ENCODE measurements at places on chromosomes 7 and 10.

DNA sequence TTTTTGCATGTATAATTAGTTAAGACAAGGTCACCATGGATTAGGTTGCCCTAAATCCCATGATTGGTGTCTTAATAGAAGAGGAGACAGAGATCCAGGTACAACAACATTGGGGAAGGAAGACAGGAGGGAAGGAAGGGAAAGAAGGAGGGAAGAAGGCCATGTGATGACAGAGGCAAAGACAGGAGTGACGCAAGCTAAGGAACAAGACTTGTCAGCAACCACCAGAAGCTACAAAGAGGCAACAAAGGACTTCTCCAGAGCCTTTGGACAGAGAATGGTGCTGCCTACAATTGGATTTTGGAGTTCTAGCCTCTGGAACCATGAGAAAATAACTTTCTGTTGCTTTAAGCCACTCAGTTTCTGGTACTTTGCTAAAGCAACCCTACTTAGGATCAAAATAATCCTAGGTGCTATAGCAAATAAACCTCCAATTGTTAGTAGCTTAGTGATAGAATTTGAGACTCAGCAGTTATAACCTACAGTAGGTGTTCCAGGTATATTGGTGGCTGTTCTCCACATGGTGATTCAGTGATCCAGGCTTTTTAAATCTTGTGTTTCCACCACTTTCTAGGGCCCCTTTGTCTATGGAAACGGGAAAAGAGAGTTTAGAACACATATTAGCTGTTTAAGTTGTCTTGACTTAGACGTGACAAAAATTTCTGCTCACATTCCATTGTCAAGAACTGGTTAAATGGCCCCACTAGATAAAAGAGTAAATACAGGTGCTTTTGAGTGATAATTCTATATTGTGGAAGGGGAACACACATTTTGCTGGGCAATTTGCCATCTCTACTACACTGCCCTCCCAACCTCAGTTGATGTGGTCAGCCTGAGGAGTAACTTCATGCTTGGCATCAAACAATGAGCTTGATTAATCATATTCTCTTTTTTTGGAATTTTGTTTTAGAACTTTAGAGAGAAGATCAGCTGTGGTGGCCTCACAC, 70.5 kb upstream of the SP4 start:
- no peak for DNase-seq

- no peak for DNase-seq
These were observed 1.3 kb upstream of the CCDC136 start for GRCh38 chr7:128790315-128791041.

GRCh38 chr7:38833329-38833728, 75.7 kb downstream of the VPS41 start:
- no peak for DNase-seq

DNA sequence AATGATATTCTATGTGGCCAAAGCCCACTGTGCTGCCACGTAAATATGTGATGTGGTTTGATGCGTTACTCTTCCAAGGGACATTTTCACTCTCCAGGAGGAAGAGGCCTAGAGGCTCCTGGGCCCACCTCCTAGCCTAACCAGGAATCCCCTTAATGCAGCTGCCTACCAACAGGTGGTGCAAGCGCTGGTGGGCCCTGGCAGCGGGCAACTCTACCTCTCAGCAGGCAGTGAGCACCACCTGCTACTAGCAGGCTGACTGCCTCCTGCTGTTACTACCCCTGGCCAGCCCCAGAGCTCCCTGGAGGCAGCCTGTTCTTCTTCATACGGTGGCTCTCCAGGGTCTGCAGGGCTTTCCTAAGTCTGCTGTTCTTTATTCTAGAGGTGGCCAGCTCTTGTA, 62.8 kb downstream of the CDH23 start:
- DNase-seq: no peak

- DNase-seq: no peak
These were observed 285.8 kb upstream of the SP4 start for GRCh38 chr7:21142081-21142480.

All from AG20443 (cell line).